ENCODE measurements at places on chromosomes 4 and X.

DNA sequence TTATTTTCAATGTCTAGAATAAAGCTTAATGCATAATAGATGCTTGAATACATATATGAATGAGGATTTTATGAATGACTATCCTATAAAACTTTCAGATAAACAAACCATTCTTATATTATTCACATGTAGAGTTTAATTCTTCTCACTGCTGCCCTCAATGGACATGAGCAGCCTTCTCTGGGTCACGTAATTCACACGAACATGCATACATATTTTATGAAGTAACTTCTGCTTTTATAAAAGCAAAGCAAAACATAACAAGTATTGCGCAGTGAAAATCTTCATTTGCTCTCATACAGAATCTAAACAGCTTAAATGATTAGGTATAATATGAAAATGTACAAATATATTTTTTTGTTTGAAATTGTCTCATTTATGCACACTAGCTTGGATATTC lies 116.7 kb downstream of the TMA16 start:
- DNase-seq: no peak

DNA sequence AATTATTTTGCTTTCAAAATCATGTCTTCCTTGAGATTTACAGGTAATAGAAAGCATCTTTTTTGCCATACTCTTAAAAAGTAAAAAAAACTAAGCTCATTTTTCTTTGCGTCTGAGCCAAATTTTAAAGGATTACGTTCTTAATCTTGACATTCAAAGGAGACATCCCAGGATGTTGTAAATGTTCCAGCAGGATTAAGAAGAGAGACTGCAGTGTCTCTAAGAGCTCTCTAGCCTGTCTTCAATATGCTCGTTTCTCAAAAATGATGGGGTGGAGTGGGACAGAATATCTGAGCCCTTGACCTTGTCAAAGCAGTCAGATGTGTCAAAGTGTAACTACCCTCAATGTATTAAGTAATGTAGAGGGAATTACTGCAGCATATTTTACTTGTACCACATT lies 363.3 kb downstream of the PCDH7 start:
- DNase-seq: no peak

- DNase-seq: no peak
These were observed 24.1 kb downstream of the SH3KBP1 start for GRCh38 chrX:19863212-19863856.

DNA sequence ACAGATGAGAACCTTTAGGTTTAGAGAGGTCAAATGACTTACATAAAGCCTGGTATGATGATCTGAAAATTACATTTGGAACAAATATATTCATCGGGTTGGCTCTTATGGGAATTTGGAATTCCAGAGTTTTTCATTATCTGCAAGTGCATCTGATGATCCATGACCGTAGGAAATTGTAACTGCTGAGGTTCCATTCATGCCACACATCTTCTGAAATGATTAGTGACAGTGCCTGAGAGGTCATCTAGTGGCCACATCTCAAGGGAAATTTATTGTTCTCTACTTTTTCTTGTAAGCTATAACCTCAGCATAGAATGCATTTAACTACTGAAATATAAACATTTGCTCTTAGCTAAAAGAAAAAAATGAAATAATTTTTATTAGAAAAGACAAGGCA lies 105.8 kb upstream of the NWD2 start:
- no peak for DNase-seq

GRCh38 chr4:110675426-110675825 lies 52.5 kb upstream of the PITX2 start:
- DNase-seq: no peak

GRCh38 chrX:154731881-154732280 lies 19.0 kb downstream of the GAB3 start:
- no peak for DNase-seq

DNA sequence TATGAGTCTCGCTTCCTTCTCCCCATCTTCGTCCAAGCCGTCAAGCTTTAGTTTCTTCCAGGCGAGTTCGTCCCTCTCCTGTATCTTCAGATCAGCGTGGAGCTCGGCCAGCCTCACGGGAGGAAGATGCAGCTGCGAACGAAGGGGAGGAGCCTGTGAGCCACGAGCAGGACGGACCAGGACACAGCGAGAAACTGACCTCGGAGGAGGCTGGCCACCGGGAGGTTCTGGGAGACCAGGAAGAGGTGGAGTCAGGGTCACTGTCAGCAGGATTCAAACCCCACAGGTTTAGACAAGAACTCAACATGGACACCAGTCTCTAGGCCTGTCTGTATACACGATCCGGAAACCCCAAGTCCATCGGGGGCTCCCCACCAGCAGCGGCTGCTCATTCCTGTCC lies 7.3 kb downstream of the LRPAP1 start:
- DNase-seq: no peak

GRCh38 chrX:3697701-3698279 lies 15.7 kb downstream of the PRKX start:
- no peak for DNase-seq

GRCh38 chrX:14927401-14927800 lies 54.2 kb downstream of the MOSPD2 start:
- DNase-seq: no peak

- no peak for DNase-seq
These were observed 28.4 kb upstream of the RPS6KA6 start for GRCh38 chrX:84216406-84216805.

GRCh38 chrX:17535229-17535628 lies 160.2 kb downstream of the NHS start:
- DNase-seq: no peak

- DNase-seq: no peak
These were observed 577.4 kb upstream of the FTHL17 start for GRCh38 chrX:31649201-31649600.

GRCh38 chrX:131821945-131822622 lies 201.0 kb upstream of the STK26 start:
- peak; percentile 33 for DNase-seq

GRCh38 chr4:158799013-158799770 lies 30.4 kb downstream of the FNIP2 start:
- no peak for DNase-seq

GRCh38 chr4:80726471-80726870 lies 304.0 kb upstream of the BMP3 start:
- DNase-seq: no peak
